ENCODE measurements at places on chromosomes 7 and 10.

DNA sequence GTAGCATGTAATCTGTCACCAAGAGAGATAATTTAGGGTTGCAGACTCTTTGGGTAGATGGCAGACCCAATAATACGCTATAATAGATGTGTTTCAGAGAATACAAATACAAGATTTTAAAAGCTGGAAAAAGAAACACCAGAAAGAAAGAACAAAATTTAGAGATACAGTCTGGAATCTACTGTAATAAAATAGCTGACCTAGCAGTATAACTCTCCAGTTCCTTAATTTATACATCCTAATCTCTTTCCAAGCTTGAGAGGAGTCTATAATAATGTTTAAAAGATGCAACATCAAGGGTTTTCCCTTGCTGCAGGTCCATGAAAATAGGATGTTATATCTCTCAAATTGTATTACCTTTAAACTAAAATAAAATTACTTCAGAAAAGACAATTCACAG, 27.2 kb upstream of the GPR22 start:
- DNase-seq, result no peak

- no peak for DNase-seq
These were observed 600.6 kb downstream of the LRMDA start for GRCh38 chr10:76031769-76032699.

DNA sequence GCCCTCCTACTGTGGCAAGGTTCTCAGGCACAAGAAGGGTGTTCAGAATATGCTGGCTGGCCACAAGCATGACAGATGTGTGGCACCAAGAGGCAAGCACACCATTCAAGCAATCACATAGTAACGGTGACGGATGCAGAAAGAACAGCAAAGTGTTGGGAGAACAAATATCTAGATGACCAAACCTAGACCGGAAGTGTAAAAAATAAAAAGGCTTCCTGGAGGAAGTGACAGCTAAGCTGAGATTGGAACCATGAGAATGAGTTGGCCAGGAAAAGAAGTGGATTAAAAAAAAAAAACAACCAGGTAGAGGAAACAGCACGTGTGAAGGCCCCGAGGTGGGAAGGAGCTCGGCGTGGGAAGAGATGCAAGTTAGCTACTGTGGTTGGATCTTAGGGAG, 22.0 kb downstream of the GHRHR start:
- no peak for DNase-seq

- DNase-seq, result no peak
These were observed 78.8 kb downstream of the SGMS1 start for GRCh38 chr10:50544857-50545429.

GRCh38 chr7:131031099-131031868, 296.4 kb upstream of the MKLN1 start:
- no peak for DNase-seq

DNA sequence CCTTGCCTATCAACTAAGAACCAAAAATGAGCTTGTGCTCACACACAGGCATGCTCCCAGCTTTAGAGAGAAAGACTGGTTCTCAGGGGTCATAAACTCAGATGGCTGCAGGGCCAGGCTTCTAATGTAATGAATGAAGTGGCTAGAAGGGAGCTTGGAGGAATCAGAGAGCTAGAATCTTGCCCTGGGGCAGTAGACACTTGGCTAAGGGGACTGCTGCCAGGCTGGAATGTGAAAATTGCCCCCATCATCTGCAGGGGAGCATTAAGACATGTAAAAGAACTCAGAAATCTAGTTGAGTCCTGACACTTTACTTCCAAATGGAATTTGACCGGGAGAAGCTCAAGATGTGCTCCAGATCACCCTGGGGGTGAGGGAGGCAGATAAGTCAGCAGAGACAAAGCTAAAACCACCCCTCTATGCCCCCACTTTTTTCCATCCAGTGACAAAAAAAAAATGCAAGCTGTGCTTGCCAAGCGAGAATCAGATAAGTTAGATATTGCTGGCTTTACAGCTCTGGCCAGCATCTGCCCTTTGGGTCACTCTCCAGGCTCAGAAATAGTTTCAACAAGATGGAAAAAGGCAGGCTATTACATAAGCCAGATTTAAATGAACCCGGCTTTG, 2.3 kb upstream of the SLC16A9 start:
- no peak for DNase-seq

DNA sequence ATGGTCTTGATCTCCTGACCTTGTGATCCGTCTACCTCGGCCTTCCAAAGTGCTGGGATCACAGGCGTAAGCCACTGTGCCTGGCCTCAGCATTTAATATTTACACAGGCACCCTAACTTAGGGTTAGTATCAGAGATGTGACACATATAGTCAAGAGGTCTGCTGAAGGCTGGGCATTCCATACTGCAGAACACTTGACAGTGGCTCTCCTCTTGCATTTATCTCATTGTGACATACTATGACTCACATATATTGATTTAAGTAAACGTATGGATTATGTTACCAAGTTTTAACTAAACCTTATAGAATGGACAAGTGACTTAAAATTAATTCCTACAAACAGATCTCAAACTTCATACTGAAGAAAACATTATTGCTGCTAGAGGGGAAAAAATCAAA, 36.6 kb downstream of the BRAF start:
- no peak for DNase-seq

- no peak for DNase-seq
These were observed 287.4 kb upstream of the SEMA3D start for GRCh38 chr7:85474234-85474633.

DNA sequence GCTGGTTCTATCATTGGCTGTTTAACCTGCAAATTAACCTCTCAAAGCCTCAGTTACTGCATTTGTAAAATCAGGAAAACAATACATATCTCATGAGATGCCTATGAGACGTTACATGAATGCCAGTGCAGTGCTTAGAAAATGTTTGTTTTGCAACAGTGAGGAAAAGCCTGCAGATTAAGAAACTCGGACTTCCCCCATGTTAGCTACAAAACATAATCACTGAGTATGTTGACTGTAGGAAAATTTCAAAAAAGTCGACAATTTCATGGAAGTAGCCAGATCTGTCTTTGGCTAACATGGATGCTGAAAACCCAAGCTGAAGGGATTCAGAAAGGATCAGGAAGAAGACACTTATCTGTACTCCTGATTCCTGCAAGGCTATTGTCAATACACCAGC, 121.4 kb downstream of the TRIL start:
- DNase-seq, result no peak

GRCh38 chr7:157848508-157849340, 511.9 kb downstream of the DNAJB6 start:
- DNase-seq, result no peak

- DNase-seq, result no peak
These were observed 75.1 kb downstream of the NOD1 start for GRCh38 chr7:30403477-30403876.

GRCh38 chr7:40572810-40573465, 438.1 kb downstream of the SUGCT start:
- DNase-seq, result no peak

- no peak for DNase-seq
These were observed 246.9 kb downstream of the PTEN start for GRCh38 chr10:88110355-88110754.

GRCh38 chr10:117924820-117925219, 121.9 kb downstream of the RAB11FIP2 start:
- no peak for DNase-seq

GRCh38 chr10:49189422-49189821, 1.2 kb upstream of the TMEM273 start:
- DNase-seq, result no peak

- DNase-seq, result no peak
These were observed 241.3 kb upstream of the ADARB2 start for GRCh38 chr10:1978584-1978983.

DNA sequence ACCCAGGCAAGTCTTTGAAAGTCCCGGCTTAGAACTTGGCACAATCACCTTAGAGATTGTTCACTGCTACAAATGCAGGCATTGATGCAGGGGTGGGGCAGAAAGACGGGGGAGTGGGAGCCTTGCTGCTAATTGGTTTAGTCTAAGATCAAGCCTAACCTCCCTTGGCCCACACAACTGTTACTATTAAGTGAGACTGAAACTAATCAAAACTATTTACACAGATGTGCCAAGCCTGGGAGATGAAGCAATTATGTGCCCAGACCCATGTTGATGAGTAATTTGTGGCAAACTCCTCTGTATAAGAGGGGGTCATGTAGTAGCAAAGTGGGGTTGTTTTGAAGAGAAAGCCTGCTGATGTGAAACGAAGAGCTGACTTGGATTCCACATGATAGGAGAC, 178.2 kb upstream of the ITGB1 start:
- DNase-seq, result no peak

GRCh38 chr10:50234486-50234885, 16.8 kb downstream of the ASAH2 start:
- DNase-seq, result no peak

GRCh38 chr7:95324431-95324830, at the start of gene PON1:
TSS of gene PON1 (minus strand) at chr7:95324532. CDS start at chr7:95324475, 57 bp downstream.
- no peak for DNase-seq

- DNase-seq, result no peak
These were observed 2.6 kb upstream of the MYPN start for GRCh38 chr10:68106656-68107055.

GRCh38 chr7:55325371-55325792, 39.8 kb upstream of the LANCL2 start:
- DNase-seq, result no peak

GRCh38 chr7:139566736-139567646, 43.5 kb downstream of the CLEC2L start:
- DNase-seq, result no peak

DNA sequence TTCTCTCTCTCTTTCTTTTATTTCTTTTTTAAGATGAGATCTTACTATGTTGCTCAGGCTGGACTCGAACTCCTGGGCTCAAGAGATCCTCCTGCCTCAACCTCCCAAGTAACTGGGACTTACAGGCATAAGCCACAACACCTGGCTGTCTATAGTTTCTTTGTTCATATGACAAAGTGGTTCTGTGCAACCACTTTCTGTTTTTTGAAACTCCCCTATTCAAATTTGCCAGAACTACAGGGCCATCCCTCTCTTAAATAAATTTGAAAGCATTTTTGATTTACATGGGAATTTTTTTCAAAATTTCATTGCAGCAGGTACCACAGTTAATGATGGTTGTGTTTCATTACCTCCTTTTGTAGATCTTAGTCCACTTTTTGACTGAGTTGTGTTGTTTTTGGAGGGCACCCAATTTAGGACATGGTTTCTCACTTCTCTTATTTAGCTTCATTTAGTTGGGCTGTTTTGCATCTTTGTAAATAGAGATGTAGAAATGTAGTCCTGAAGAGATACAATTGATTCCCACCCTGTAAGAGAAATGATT, 119.2 kb downstream of the LRRC4 start:
- no peak for DNase-seq

- DNase-seq, result no peak
These were observed 87.7 kb upstream of the EGR2 start for GRCh38 chr10:62903828-62904227.

- DNase-seq, result no peak
These were observed 19.4 kb downstream of the COPG2 start for GRCh38 chr7:130649004-130649790.

GRCh38 chr7:23334482-23335056, 35.4 kb downstream of the MALSU1 start:
- DNase-seq, result no peak

- no peak for DNase-seq
These were observed 249.6 kb downstream of the VTI1A start for GRCh38 chr10:112696592-112696991.

DNA sequence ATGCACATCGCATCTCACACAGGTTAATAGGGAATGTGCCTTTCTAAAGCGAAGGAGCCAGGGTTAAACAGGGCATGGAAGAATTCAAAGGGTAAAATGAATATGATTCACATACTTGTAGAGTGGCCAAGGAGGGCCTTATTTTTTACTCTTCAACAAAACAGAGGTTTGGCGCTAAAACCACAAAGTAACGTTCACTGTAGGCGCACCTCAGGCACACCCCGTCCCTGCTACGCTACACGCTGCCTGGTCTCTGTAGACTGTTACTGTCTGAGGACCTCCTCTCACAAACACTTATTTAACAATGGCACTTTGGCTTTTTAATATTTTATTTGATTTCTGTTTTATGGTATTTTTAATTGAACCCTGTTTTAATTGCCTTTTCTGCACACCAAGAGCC, 462.1 kb upstream of the GALNT17 start:
- DNase-seq, result no peak

GRCh38 chr10:14588084-14588937, 186.4 kb downstream of the FAM107B start:
- DNase-seq, result no peak

GRCh38 chr7:150937848-150938561, 40.1 kb downstream of the KCNH2 start:
- no peak for DNase-seq

DNA sequence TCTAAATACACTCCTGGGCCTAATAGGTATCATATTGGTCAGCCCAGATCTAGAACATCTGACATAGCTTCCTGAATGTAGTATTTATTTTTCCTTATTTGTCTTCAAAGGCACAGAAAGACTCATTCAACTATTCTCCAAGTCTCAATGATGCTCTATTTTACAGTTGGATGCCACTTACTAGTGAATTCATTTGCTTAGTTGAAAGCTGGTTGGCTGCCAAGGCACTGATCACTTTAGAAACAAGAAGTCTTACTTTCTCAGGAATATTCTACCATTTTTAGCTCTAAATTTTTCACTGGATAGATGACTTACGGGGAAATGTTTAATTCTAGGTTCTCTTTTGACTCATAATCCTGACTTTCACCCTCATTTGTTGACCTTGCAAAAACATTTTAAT, 863.4 kb downstream of the SORCS1 start:
- DNase-seq, result no peak

- DNase-seq, result no peak
These were observed 27.6 kb downstream of the SDHAF3 start for GRCh38 chr7:97145068-97145467.

- DNase-seq, result no peak
These were observed 103.1 kb downstream of the ZNF467 start for GRCh38 chr7:149670288-149670687.

- peak; percentile 74 for DNase-seq
These were observed 9.0 kb downstream of the MRPL32 start for GRCh38 chr7:42940985-42941847.

DNA sequence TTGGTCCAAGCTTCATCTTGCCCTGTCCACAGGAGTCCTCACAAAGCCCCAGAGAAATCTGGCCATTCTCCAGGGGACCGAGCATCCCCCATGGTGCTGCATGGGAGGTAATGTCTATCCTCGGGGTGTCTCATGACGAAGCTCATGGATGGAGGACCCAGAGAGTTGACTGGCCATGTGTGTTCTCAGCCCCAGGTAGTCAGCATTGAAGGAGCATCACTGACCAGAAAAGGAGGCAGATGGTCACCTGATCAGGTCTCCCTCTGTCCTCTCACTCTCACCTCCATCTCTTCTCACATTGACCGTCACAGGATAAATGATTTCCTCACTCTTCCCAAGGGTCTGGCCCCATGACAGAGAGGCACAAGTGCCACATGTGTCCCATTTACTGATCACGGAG, 33.4 kb upstream of the GDF10 start:
- no peak for DNase-seq

DNA sequence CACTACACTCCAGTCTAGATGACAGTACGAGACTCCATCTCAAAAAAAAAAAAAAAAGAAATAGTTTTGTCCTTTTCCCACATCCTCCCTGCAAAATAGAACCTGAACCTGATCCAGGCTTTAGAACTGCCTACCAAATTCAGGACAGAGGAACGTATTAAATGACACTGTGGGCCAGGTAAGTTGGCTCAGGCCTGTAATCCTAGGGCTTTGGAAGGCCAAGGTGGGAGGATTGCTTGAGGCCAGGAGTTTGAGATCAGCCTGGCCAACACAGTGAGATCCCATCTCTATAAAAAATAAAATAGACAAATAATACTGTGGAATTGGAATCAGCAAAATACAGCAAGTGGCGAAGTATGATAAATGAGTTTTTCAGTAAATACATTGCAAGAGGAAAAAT, 10.0 kb upstream of the BNIP3 start:
- no peak for DNase-seq
